Tracheal epithelial cell (primary cell): ENCODE measurements at places on chromosomes 2 and 18. TPM values are rescaled to one million over a fixed set of nuclear protein-coding genes. Genes with fewer than 3 reads are reported as not detected.

The MC2R gene
- not detected in 2 replicates for total RNA-seq

The CAPN14 gene
- total RNA-seq = 2.2 and 6.8 TPM in 2 replicates

The CXCR4 gene
- total RNA-seq = 0.48 TPM in 1 of 2 replicates, not detected in the other

The MAP3K20 gene
- total RNA-seq = 31.5 and 47.0 TPM in 2 replicates

The DNAJC5G gene
- total RNA-seq = not detected in 2 replicates

The NOP58 gene
- total RNA-seq = 54.1 and 59.5 TPM in 2 replicates

The SLC30A3 gene
- not detected in 2 replicates for total RNA-seq

The GYPC gene
- total RNA-seq = 0.64 and 7.7 TPM in 2 replicates

The SLC5A7 gene
- not detected in 2 replicates for total RNA-seq

The ABCB11 gene
- under 0.01 TPM in 1 of 2 replicates, not detected in the other for total RNA-seq

The RESP18 gene
- not detected in 2 replicates for total RNA-seq

The IGFBP5 gene
- total RNA-seq = 0.43 and 3.4 TPM in 2 replicates

The SERPINB12 gene
- total RNA-seq = 0.43 and 0.48 TPM in 2 replicates

The MRPS5 gene
- total RNA-seq = 53.1 and 62.2 TPM in 2 replicates

The FAM237A gene
- not detected in 2 replicates for total RNA-seq

The GCG gene
- total RNA-seq = not detected in 2 replicates

The ANKRD62 gene
- 0.21 TPM in 1 of 2 replicates, not detected in the other for total RNA-seq

The OTOS gene
- not detected in 2 replicates for total RNA-seq

The COL6A3 gene
- total RNA-seq = 0.21 and 0.72 TPM in 2 replicates

The ANKRD30BL gene
- under 0.01 TPM in 1 of 2 replicates, not detected in the other for total RNA-seq

The KCNJ13 gene
- not detected in 2 replicates for total RNA-seq

The OR6B2 gene
- total RNA-seq = not detected in 2 replicates

The C2orf15 gene
- total RNA-seq = 1.7 TPM in 1 of 2 replicates, not detected in the other

The COL4A4 gene
- under 0.01 and 1.9 TPM in 2 replicates for total RNA-seq

The ASXL3 gene
- total RNA-seq = under 0.01 and 0.72 TPM in 2 replicates

The SERPINB7 gene
- 35.4 and 53.0 TPM in 2 replicates for total RNA-seq

The IL1F10 gene
- not detected in 2 replicates for total RNA-seq

The DPP10 gene
- not detected in 2 replicates for total RNA-seq

The IL1RN gene
- 70.3 and 167 TPM in 2 replicates for total RNA-seq

The TMEM247 gene
- not detected in 2 replicates for total RNA-seq

The MROH2A gene
- not detected in 2 replicates for total RNA-seq

The TEX44 gene
- total RNA-seq = not detected in 2 replicates

The APCDD1 gene
- under 0.01 TPM in 1 of 2 replicates, not detected in the other for total RNA-seq

The NEU4 gene
- total RNA-seq = not detected in 2 replicates

The RFX8 gene
- not detected in 2 replicates for total RNA-seq

The GKN1 gene
- total RNA-seq = not detected in 2 replicates

The TXNDC2 gene
- total RNA-seq = not detected in 2 replicates

The CABYR gene
- 1.9 and 2.3 TPM in 2 replicates for total RNA-seq

The PRSS56 gene
- not detected in 2 replicates for total RNA-seq

The FOXD4L1 gene
- total RNA-seq = under 0.01 TPM in 2 replicates

The ATIC gene
- 33.5 and 36.7 TPM in 2 replicates for total RNA-seq

The MFF gene
- 76.9 and 80.6 TPM in 2 replicates for total RNA-seq

The CYP27A1 gene
- 1.3 and 3.9 TPM in 2 replicates for total RNA-seq

The FEV gene
- total RNA-seq = not detected in 2 replicates

The MEIS1 gene
- total RNA-seq = 8.9 and 26.4 TPM in 2 replicates

The CD302 gene
- 0.21 and 0.48 TPM in 2 replicates for total RNA-seq

The SCN9A gene
- total RNA-seq = 2.4 and 3.6 TPM in 2 replicates

The CYP1B1 gene
- total RNA-seq = 19.5 and 46.3 TPM in 2 replicates
